ENCODE measurements at places on chromosomes 1 and 21. TPM values are rescaled to one million over a fixed set of nuclear protein-coding genes. Genes with fewer than 3 reads are reported as not detected.

- DNase-seq: no peak
- peaks cover 40% of the 10 kb centered on the region for H3K36me3 ChIP-seq
- no peaks in the 10 kb centered on the region for H3K4me1 ChIP-seq
- no peak overlapping the region for H3K27ac ChIP-seq
- H3K4me3 ChIP-seq: no peak overlapping the region
Observed at GRCh38 chr1:172566196-172566997, 33.4 kb downstream of the SUCO start.

DNA sequence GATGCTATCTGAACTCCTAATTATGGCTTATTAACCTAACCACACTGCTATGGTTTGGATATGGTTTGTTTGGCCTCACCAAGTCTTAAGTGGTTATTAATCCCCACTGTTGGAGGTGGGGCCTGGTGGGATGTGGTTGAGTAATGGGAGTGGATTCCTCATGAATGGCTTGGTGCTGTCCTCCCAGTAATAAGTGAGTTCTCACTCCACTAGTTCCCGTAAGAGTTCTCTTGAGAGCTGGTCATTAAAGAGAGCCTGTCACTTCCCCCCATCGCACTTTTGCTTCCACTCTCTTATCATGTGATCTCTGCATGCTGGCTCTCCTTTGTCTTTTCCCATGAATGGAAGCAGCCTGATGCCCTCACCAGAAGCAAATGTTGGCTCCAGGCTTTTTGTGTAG is 328.8 kb downstream of the PLA2G4A start:
- H3K4me3 ChIP-seq: no peak overlapping the region
- no peak overlapping the region for H3K27ac ChIP-seq
- DNase-seq: no peak

DNA sequence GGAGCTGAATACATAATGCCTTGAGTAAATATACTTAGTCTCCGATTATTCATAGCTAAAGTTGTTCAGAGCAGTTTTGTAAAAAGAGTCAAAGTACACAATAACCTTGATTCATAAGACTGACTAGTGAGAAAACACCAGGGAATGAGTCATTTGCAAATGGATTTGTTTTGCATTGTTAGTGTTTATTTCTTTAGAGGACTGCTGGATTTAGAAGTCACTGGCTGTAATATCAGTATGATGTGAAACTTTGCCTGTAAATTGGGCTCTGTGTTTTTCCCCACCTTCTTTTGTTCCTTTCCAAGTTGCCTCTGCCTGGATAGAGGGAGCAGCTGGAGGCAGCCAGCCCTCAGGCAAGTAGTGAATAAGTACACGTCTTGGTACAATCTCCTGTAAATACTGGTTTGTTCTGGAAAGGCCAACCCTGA is 474.7 kb downstream of the NUF2 start:
- no peak for DNase-seq
- no peaks in the 10 kb centered on the region for H3K36me3 ChIP-seq
- H3K27me3 ChIP-seq: no peaks in the 10 kb centered on the region
- H3K4me3 ChIP-seq: no peak overlapping the region
- no peaks in the 10 kb centered on the region for H3K4me1 ChIP-seq
- no peak overlapping the region for H3K27ac ChIP-seq

- H3K27ac ChIP-seq: no peak overlapping the region
- DNase-seq: no peak
- H3K4me3 ChIP-seq: no peak overlapping the region
- H3K27me3 ChIP-seq: no peaks in the 10 kb centered on the region
Observed at GRCh38 chr1:67381154-67381553, 49.0 kb downstream of the SERBP1 start.

The CLEC20A gene
- total RNA-seq: not detected

GRCh38 chr1:176789571-176790090 is 326.7 kb downstream of the PAPPA2 start:
- no peaks in the 10 kb centered on the region for H3K36me3 ChIP-seq
- H3K4me3 ChIP-seq: no peak overlapping the region
- no peaks in the 10 kb centered on the region for H3K27me3 ChIP-seq
- peaks cover 4% of the 10 kb centered on the region for H3K4me1 ChIP-seq
- DNase-seq: no peak
- H3K27ac ChIP-seq: no peak overlapping the region

GRCh38 chr1:227920426-227920825 is 27.3 kb downstream of the WNT9A start:
- H3K27ac ChIP-seq: no peak overlapping the region
- no peaks in the 10 kb centered on the region for H3K36me3 ChIP-seq

DNA sequence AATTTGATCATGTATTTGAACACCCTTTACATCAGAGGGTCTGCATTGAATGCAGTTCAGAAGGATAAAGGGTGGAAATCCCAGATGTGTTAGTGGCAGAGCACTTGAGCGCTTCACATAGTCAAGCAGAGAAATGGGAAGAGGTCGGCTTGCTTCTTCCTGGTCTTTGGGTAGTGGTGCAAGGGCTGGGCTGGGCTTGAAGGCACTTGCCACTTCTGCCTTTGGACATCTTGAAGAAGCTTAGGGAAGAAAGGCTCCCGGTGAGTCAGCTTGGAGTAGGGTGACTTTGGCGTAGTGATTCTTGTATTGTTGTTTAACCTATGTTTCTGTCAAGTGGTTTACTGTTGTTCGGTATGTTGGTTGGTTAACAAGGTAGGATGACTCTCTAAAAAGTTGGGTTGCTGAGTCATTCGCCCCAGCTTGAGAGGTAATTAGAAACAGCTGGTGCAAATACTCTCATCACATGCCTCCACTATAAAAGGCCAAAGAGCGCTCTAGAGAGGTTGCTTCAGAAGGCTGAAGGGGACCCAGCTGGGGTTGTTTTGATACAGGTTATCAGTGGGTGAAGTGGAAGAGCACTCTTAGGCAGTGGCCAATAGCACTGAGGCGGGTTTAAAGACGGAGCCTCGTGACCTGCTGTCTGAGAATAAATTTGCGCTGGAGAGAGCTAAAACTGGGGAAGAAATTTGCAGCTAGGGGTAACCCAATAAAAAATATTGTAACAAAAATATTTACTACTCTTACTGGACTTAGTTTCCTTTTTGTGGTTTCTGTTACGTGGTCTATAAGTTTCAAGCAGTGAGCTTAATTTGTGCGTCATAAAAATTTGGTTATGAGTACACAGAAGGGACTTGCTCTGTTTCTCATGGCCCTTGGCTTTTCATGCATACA is 1.4 kb downstream of the BACH1 start:
- H3K27ac ChIP-seq: peak overlapping the region; percentile 94
- H3K27me3 ChIP-seq: no peaks in the 10 kb centered on the region
- no peak for DNase-seq
- H3K4me1 ChIP-seq: peaks cover 66% of the 10 kb centered on the region
- peak overlapping the region; percentile 90 for H3K4me3 ChIP-seq

All from osteocyte (in vitro differentiated cells).